Naive B cell (primary cell): ENCODE measurements at places on chromosomes 1 and 21.
A peak's percentile ranks its signal among the peaks of the same experiment; 100 is the strongest.

DNA sequence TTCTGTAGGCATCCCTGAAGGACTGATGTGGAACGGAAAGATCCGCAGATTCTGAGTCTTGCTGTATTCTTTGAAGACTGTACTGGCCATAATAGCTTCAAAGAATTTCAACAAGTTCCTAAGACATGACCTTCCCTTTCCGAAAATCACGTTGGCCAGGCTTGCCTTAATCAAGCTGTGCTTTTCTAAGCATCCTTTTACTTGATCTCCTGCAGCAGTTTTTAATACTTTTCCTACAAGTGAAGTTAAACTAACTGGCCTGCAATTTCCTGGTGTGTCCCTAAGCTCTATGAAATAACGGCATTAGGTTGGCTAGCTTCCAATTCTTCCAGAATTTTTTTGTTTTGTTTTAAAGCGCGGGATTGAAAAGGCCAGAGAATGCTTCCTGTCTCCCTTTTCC is 40.3 kb downstream of the SPAG17 start:
- DNase-seq = no peak

DNA sequence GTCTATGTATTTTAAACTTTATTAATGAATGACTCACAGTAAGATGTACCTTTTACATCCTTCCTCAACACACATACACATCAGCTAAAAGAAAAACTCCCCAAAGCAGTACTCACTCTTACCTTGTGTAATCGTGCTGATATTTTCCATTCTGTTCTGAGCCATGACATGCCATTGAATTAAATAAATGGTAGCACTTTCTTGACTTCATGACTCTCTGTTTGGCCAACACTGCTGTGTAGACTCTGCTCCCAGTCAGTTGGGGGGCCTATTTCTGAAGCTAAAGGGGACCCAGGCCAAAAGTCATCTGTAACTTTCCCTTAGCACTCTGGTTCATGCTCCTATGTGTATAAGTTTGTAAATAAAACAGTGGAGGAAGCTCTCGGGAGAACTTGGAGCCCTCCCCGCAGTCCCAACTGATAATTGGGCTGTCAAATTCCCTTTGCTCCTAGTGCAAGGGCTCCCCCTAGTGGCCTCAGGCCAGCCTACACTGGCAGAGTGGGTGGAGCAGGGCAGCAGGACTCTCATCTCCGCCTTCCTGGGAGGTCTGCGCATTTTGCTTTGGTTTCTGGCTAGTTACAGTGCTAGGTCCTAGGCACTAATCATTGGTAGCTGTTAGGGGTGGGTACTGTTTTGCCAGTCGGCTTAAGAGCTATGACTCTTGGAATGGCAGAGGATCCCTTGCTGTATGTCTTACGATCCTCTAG is 1.7 kb upstream of the FYB2 start:
- peak; percentile 39 for DNase-seq

- DNase-seq = peak; percentile 79
These were observed 72.2 kb downstream of the CD46 start for GRCh38 chr1:207823880-207824566.

- no peak for DNase-seq
These were observed 61.7 kb downstream of the KCNT2 start for GRCh38 chr1:196546272-196547111.

GRCh38 chr1:21048462-21048861 is 128.2 kb downstream of the EIF4G3 start:
- no peak for DNase-seq

DNA sequence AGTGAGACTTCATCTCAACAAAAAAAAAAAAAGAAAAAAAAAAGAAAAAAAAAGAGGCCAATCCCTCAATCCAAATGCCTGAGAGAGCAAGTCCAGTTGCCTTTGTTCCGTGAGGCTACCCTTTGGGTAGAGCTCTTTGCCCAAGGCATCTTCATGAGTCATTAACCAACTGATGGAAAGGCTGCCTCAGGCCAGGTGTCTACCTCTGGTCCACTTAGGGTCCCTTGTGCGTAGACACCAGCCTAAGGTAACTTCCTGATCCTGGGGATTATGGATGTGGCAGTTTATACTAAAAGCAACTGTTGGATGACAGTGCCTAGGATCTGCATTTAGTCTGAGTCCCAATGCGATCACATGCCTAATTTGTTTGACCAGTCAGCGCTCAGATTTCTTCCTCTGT is 20.7 kb upstream of the ZNF326 start:
- DNase-seq = no peak

DNA sequence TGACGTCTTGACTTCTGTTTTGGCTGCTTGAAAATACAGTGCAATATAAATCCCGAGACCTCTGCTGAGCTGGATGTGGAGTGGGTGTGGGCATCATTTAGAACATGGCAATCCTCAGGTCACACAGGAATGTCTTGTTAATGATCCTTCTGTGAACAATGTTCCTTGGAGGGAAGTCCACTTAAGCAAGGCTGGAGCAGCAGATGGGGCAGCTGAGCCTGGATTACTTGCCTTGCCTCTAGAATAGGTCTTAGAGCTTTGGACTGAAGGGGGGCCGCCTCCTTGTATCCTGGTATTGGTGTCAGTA is 926 bp upstream of the SCMH1 start:
- no peak for DNase-seq

- no peak for DNase-seq
These were observed 311.5 kb upstream of the DEPDC1 start for GRCh38 chr1:68808351-68808750.

- peak; percentile 78 for DNase-seq
These were observed 21.2 kb downstream of the OVGP1 start for GRCh38 chr1:111406321-111406768.

- no peak for DNase-seq
These were observed 352.3 kb downstream of the RYR2 start for GRCh38 chr1:237394281-237394680.

- DNase-seq = no peak
These were observed 13.9 kb downstream of the AKR7A3 start for GRCh38 chr1:19274636-19275035.

DNA sequence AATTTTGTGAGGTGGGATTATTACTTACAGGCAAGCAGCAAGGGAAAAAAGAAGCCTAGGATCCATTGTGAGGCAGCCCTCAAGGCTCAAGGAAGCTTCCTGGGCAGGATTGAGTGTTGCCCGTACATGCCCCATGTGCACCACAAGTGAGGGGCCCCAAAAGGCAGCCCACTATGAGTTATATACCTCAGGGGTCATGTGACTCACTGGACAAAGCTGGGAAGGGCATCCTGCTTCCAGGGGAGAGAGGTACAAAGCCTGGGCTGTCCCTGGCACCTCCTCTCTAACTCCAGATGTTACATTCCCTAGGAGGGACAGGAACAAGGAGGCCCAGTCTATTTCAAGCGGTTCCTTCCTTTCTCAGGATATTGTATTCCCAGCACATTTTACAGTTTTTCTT is 34.0 kb upstream of the CD1D start:
- DNase-seq = no peak

- no peak for DNase-seq
These were observed 112.9 kb downstream of the PTPN14 start for GRCh38 chr1:214438530-214438929.

DNA sequence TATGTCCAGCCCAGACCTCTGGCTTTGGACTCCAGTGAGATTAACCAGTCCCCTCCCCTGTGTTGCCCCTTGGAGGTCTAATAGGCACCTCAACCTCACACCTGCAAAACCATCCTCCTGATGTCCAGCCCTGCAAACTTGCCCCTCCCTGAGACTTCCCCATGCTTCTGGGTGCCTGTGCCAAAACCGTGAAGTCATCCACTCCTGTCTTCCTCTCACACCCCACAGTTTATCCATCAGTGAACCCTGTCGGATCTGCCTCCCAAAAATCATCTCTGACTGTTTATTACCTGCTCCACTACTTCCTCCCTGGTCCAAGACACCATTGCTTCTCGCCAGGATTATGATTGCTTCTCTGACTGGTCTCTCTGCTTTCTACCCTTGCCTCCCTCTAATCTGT is 31.7 kb upstream of the PADI1 start:
- DNase-seq = no peak

- DNase-seq = no peak
These were observed 175.6 kb upstream of the C1orf174 start for GRCh38 chr1:4075436-4076225.

DNA sequence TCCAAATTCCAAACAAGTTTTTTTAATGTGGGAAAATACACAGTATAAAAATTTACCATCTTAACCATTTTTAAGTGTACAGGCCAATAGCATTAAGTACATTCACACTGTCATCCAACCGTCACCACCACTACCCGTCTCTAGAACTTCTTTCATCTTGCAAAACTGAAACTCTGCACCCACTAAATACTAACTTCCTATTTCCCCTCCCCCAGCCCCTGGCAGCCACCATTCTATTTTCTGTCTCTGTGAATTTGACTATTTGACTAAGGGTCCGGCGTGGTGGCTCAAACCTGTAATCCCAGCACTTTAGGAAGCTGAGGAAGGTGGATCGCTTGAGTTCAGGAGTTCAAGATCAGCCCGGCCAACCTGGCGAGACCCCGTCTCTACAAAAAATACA is 36.1 kb downstream of the CLSTN1 start:
- DNase-seq = peak; percentile 78

DNA sequence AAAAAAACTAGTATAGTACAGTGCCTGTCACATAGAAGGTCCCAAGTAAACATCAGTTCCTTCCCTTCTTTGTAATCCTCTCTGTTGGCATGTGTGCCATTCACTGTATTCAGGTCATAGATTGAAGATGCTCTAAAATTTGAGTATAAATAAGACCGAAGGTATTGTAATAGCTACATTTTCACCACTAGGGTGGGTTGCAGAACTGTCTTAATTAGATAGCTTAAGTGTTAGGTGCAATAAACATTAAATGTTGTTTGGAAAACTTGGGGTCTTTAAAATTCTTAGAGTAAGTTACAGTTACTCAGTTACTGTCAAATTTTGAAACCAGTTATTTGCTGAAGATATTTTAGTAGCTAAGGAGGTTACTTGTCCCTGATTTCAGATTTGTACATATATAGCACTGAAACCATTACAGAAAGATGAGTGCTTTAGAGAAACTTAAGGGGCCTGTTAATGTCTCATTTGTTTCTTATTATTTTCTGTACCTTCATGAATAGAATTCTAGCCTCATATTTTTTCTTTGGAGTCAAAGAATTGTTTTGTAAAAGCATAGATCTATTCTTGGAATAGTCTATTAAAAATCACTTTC is 24.3 kb downstream of the PER3 start:
- DNase-seq = no peak

- DNase-seq = no peak
These were observed 56.5 kb downstream of the WLS start for GRCh38 chr1:68175621-68176398.

GRCh38 chr21:21174676-21175075 is 176.5 kb downstream of the NCAM2 start:
- no peak for DNase-seq

GRCh38 chr1:83998205-83998497 is 781 bp downstream of the TTLL7 start:
- no peak for DNase-seq

DNA sequence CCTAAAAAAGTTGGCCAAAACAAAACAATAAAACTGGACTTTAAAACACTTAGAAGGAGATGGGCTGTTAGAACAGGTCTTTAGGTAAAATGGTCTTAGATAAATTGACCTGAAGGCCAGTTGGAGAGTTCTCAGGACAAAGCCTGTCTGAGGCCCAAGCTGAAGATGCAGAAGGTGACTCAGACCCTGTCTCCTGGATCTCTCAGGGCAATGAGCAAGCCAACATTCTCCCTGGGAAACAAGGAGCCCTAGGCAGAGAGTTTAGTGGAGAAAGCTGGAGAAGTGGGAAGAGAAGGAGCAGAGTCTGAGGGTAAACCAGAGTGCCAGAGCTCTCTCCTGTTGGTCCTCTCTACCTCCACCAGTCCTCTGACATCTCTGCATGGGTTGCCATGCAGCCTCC is 70.1 kb downstream of the FCRL5 start:
- DNase-seq = no peak

DNA sequence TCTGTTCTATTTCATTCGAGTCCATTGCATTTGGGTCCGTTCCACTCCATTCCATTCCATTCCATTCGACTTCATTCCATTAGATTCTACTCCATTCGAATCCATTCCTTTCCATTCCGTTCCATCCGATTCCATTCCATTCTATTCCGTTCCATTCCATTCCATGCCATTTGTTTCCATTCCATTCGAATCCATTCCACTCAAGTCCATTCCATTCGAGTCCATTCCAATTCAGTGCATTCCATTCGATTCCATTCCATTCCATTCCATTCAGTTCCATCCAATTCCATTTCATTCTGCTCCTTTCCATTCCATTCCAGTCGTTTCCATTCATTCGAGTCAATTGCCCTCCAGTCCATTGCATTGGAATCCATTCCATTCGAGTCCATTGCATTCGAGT is 2603.7 kb upstream of the TPTE start:
- DNase-seq = no peak

DNA sequence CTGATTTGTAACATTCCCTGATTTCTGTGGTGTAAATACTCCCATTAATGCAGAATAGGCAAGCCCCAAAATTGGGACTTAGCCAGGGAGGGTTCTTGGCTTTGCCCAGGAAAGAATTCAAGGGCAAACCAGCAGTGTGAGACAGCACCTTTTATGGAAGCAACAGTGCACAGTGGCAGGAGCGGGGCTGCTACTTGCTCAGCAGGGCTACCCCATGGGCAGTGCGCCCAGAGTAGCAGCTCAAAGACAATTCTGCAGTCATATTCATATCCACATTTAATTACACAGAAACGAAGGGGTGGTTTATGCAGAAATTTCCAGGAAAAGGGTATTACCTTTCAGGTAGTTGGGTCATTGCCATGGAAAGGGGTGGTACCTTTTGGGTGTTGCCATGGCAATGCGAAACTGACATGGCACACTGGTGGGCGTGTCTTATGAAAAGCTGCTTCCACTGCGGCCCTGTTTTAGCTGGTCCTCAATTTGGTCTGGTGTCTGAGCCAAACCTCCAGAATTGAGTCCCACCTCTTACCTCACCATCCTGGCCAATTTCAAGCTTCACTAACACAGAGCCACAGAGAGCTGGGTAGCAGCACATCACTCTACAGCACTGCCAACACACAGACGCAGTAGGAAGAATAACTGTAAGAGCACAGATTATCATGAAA is 35.9 kb downstream of the FHAD1 start:
- DNase-seq = no peak

- no peak for DNase-seq
These were observed 27.1 kb downstream of the FAM20B start for GRCh38 chr1:179052776-179053175.

DNA sequence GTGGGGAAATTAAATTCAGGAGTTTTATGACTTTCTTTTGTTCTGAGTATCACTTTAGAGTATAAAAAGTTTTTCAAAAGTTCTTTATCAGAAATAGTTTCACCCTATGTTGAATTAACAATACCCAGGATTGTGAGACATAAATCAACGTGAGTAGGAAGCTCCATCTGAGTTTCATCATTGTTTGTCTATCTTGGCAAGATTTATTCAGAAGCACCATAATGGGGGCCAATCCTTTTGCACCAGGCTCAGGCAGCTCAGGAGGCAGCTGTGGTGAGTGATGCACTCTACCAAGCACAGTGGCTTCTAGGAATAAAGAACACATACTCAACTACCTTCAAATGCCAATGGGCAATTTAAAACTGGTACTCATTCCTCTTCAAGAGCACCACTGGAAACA is 12.0 kb downstream of the CREG1 start:
- no peak for DNase-seq
